ENCODE measurements at places on chromosomes 2 and 18. TPM values are rescaled to one million over a fixed set of nuclear protein-coding genes. Genes with fewer than 3 reads are reported as not detected.

The ZDBF2 gene
- total RNA-seq: 13.2 TPM

DNA sequence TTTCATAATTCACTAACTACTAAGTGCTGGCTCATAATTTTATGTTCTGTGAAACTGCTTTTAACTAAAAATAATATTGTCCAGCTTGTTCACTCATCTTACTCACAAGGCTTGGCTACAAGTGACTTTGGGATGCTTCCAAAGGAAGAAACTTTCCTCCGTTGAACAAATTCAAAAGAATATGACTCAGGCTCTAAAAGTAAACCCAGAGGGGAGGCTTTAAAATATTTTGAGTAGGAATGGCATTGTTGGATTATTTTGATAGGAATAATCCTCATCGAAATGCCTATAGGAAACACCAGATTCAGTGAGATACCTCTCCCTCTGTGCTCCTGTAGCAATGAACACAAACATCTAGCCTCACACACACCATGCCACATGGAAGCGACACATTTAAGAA lies 25.2 kb upstream of the TLK1 start:
- no peaks in the 10 kb centered on the region for H3K36me3 ChIP-seq
- no peak overlapping the region for H3K4me3 ChIP-seq
- H3K27ac ChIP-seq: no peak overlapping the region
- no peak for DNase-seq
- peaks cover 1% of the 10 kb centered on the region for H3K27me3 ChIP-seq

DNA sequence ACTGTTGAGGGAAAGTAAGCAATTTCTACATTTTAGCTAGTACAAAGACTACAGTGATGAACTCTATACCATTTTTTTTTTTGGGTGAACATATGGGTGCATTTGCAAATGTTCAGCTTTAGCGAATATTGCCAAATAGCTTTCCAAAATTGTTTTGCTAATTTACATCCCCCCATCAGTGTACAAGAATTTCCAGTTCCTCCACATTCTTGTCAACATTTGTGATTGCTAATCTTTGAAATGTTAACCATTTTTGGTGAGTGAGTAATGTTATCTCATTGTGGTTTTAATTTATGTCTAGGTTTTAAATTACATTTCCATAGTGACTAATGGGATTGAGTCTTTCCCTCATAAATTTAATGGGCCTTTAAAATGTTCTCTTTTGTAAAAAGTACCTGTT lies 16.4 kb upstream of the CNRIP1 start:
- DNase-seq: no peak
- H3K4me1 ChIP-seq: no peaks in the 10 kb centered on the region
- no peak overlapping the region for H3K27ac ChIP-seq
- H3K36me3 ChIP-seq: no peaks in the 10 kb centered on the region

The PRPF40A gene
- total RNA-seq: 113 TPM

The ZNF892 gene
- 3.2 TPM for total RNA-seq

DNA sequence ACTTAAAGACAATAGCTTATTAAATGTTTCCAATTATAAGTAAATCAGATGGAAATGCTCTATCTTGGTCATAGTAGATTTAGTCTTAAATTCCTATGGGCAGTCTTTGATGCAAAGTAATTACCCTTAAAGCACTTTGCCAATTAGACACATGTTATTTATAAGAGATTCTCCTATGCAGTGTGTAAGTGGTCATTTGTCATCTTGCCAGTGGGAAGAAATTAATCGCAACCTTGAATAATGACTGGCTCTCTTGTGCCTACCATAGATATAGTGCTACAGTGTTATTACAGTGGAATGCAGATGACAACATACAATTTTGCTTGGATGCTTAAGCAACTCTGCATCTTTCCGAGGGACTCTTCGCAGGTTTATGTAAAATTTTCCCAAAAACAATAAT lies 311.0 kb upstream of the THUMPD2 start:
- no peak overlapping the region for H3K4me3 ChIP-seq
- no peak overlapping the region for H3K27ac ChIP-seq
- H3K4me1 ChIP-seq: no peaks in the 10 kb centered on the region
- DNase-seq: no peak
- no peaks in the 10 kb centered on the region for H3K36me3 ChIP-seq
- no peaks in the 10 kb centered on the region for H3K27me3 ChIP-seq

The LIMS2 gene
- 15.0 TPM for total RNA-seq

The PIAS2 gene
- total RNA-seq: 21.3 TPM

DNA sequence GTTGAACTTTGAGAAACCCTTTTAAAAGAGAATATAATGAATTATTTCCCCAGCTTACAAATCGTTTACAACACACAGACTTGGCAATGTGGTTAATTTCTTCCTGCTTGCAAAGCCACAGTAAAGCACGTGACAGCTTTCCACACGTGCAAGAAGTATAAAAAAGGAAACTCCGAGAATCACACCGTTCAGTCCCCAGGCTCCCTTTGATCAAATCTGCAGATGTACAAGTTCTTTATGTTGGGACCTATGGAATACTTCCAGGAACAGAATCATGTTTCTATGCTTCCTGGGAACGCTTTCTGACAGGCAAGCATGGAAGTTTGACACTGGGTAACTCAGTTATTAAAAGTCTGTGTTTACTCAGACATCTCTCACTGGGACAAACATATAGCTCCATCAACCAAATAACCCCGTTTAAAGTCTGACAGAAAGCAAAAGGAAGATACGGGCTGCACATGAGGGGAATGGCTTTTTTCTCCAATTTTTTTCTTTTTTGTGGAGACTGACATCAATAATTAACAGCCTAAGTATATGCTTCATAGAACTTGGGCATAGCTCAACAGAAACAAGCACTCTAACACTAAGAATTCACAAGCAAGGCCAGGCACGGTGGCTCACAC lies 134.8 kb downstream of the EIPR1 start:
- H3K27ac ChIP-seq: no peak overlapping the region
- no peaks in the 10 kb centered on the region for H3K27me3 ChIP-seq
- H3K4me3 ChIP-seq: no peak overlapping the region
- H3K4me1 ChIP-seq: peaks cover 15% of the 10 kb centered on the region

DNA sequence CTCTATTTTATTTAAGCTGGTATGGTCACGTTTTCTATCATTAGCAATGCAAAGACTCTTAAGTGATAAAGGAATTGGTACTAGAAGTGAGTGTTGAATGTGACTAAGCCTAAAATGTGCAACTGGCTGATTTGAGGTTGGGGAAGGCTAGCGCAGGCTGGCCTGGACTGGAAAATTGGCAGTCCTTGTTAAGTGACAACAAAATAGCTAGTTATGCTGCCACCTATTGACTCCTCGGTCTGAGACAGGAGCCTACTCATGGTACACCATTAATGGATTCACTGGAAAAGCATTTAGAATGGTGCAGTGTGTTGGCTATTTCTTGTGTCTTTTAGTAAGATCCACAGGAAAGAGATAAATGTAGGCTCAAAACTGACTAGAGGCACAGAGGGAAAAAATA lies 5.7 kb upstream of the WIPF1 start:
- H3K27me3 ChIP-seq: no peaks in the 10 kb centered on the region
- peak overlapping the region; percentile 56 for H3K27ac ChIP-seq
- peaks cover 66% of the 10 kb centered on the region for H3K36me3 ChIP-seq
- peaks cover 90% of the 10 kb centered on the region for H3K4me1 ChIP-seq

The GPC1 gene
- total RNA-seq: 7.9 TPM

DNA sequence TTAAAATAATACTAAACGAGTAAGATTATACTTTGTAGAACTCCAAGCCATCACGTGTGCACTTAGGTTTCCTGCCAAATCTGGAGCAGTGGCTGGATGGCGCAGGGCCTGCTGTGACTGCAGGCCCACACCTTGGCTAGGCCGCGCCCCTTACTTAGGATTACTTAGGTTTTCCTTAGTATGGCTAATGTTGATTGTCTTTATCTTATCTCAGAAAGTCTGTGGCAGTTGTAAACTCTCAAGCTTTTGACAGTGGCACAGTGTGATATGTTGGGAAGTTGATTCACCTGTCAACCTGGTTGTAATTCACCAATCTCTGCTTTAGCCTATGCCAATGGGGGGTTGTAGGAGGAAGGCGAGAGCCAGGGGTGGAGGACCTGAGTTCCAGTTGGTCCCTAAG lies 208.4 kb downstream of the ZNF407 start:
- peaks cover 8% of the 10 kb centered on the region for H3K4me1 ChIP-seq
- H3K27ac ChIP-seq: no peak overlapping the region
- H3K4me3 ChIP-seq: no peak overlapping the region
- no peak for DNase-seq
